ENCODE measurements at places on chromosomes 2 and 18. TPM values are rescaled to one million over a fixed set of nuclear protein-coding genes. Genes with fewer than 3 reads are reported as not detected.

DNA sequence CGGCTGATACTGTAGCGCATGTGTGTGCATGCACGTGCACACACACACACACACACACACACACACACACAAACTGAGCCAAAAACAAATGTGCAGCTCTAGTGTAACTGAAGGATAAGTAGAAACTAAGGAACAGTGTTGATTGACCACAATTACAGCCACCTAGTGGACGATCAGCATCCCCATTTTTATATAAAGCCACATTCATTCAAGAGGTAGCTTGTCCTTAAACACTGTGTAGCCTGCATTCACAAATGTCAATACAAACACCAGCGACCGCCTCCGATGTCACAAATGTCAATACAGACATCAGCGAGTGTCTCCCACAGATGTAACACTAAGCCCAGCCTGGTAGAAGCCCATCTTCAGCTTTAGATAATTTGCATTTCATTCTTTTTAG, 167.4 kb downstream of the PTGR3 start:
- peak; percentile 28 for DNase-seq

The SLC5A6 gene
- total RNA-seq: 19.9 TPM

GRCh38 chr2:98915751-98916358, 20.2 kb downstream of the CRACDL start:
- DNase-seq: peak; percentile 90

The RAX gene
- not detected for total RNA-seq

DNA sequence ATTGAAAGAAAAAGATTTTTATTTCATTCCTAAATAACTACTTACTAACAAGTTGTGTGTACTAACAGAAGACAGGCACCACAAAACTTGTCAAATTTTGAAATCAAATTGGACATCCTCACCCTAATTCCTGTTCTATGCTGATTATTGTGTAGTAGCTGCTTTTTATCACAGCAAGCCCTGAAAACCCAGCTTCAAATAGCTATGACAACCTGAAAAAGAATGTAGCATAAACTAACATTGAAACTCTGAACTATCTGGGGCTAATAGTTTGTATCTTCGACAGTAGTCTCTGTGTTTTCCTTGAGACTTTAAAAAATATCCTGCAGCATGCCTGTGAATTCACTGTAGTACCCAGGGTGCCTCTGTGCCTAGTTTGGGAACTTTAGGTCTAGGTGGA, 122.6 kb downstream of the WDPCP start:
- peak; percentile 46 for DNase-seq

DNA sequence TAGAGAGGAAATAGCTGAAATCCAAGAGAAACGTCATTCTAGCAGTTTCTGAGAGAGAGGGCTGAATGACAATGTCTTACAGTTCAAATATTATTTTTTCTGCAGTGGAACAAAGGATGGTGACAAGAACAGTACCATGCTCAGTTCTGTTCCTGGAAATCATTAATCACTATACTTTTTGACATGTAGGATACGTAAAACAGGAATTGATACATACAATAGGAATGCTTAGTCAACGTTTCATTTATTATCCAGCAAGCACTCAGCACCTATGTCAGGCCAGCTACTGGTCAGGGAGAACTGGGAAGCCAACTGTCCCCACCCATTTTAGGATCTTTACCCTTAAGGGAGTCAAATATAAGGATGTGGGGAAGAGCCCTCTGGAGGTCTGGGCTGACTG, 114.7 kb downstream of the DHRS9 start:
- no peak for DNase-seq

DNA sequence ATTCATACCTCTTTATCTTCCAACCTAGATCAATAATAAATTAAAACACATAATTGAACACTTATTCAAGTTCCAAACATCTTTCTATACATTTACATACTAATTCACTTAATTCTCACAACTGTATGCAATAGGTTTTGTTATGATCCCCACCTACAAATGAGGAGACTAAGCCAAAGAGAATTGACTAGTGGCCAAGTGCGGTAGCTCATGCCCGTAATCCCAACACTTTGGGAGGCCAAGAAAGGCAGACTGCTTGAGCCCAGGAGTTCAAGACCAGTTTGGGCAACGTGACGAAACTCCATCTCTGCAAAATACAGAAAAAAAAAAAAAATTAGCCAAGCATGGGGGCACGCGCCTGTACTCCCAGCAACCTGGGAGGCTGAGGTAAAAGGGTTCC, 36.8 kb downstream of the KCNG3 start:
- DNase-seq: no peak

DNA sequence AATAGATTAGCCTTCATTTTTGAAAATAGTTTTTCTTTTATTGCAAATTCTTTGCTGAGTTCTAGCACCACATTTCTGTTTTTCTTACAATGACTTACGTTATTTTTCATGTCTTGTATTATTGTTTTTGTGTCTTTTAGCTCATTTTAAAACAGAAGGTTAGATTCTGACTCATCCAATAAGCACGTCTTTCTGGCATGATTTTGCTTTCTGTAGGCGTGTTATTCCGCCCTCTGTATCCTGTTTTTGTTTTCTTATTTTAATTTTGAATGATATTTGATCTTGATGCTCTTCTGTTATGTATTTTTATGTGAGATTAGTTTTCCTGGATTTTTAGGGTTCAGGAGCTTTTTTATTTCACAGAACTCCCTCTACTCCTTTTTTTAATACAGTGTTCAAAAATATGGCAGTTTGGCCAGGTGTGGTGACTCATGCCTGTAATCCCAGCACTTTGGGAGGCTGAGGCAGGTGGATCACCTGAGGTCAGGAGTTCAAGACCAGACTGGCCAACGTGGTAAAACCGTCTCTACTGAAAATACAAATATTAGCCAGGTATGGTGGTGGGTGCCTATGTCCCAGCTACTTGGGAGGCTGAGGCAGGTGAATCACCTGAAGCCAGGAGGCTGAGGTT, 145.0 kb downstream of the CLIP4 start:
- DNase-seq: peak; percentile 57

The RTP5 gene
- not detected for total RNA-seq

The AGXT gene
- total RNA-seq: not detected

GRCh38 chr2:197249381-197250083, 61.0 kb downstream of the ANKRD44 start:
- DNase-seq: no peak

DNA sequence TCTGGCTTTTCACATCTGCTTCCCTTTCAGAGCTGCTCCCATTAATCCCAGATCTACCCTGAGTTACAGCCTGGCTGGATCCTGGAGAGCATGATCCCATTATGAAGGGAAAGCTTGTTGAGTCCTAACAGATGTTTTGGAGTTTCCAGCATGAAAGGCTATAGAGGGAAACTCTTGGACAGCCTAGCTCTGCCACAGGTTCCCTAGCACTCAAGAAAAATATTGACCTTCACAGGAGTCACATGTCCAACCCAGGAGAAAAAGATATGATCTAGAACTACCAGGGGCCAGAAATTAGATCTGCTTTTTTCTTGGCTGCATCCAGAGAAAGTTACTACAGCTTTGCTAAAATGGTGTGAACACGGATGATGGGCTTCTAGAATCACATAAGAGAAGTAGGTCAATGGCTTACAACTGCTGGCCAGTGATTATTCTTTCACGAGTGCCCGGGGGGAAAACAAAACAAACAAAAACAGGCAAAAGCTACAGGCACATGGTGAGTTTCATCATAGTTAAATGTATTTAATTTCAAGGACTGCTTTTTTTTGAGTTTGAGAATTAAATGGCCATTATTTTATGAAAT, 15.9 kb downstream of the CCDC93 start:
- DNase-seq: no peak

DNA sequence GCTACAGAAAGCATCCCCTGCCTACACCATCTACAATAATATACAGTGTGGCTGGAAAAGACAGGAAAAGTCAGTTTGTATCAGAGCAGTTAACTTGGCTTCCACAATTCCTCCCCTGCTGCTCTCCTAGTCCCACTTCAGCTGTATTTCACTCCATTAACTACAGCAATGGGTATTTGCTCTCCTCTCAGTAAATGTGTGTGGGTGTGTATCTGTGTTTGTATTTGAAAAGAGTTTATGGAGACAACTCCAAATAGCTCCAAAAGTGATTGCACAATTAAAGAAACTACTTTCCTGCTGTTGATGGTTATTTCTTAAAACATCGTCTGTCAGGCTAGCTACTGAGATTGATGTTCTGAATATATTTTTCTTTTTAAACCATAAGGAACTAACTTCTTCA, 333.7 kb upstream of the FIGN start:
- no peak for DNase-seq

DNA sequence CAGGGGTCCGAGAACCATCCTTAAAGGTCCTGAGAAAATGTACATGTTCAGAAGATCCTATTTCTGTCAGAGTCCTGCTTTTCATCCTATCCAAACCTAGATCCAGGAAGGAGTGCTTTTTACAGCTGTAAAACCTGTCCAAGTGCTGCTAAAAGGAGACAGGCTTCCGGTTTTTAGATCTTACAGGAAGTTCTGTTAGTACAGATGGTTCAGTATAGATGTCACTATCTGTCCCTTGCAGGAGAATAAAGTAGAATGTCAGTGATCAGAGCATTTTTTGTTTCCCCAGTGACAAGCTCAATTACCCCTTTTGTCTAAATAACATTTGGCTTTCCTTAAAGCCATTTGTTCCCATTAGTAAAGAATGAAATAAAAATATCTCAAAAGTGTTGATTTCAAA, 98.3 kb downstream of the NRP2 start:
- DNase-seq: no peak
